ENCODE measurements at places on chromosomes 16 and 17.

- DNase-seq = no peak
These were observed 10.2 kb downstream of the MFSD6L start for GRCh38 chr17:8788998-8789397.

DNA sequence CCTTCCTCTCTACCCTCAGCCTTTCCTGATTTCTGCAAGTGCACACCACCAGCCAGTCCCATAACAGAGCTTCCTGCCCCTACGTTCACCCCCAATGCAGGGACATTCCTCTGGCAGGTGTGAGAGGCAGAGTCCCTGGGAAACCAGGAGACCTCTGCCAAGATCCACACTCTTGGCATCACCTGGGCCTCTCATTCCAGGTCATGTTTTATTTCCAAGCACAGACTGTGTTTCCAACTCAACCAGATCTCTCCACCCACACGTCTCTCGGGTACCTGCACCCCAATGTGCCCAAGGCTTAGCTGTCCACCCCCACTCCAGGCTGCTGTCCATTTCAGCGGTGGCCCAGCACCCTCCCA lies 21.0 kb upstream of the PHB1 start:
- DNase-seq = no peak

- DNase-seq = no peak
These were observed 22.1 kb upstream of the B4GALNT2 start for GRCh38 chr17:49110509-49110908.

DNA sequence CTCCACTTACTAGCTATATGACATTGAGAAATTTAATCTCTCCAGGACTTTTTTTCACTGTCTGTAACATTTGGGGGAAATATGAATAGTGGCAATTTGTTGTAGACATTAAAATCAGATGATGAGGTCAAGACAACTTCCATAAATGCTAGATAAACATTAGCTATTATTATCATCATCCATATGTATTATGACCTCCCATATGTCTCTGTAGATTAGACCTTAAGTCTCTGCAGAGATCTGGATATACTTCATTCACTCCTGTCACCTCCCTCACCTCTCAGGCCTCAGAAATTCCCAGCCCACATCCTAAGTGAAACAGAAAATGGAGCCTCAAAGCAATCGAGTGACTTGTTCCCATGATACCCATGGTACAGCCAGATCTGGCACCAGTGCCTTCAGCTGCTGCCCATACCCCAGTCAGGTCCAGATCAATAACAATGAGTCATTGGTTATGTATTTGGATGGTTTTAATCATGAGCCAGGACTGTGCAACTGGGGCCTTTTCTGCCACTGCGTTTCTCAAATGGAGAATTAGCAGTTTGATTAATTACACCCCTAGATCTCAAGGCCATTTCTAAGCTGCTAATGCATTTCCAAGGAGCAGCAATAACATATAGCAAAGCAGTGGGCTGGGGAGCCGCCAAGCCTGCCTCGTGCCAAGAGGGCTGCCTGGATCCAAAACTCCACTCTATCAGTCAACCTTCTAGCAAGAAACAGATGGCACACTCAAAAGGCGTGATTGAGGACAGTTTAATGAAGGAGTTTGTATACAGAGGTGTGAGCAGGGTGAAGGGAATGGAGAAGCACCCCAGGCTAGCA lies 2.6 kb upstream of the FDXR start:
- no peak for DNase-seq

DNA sequence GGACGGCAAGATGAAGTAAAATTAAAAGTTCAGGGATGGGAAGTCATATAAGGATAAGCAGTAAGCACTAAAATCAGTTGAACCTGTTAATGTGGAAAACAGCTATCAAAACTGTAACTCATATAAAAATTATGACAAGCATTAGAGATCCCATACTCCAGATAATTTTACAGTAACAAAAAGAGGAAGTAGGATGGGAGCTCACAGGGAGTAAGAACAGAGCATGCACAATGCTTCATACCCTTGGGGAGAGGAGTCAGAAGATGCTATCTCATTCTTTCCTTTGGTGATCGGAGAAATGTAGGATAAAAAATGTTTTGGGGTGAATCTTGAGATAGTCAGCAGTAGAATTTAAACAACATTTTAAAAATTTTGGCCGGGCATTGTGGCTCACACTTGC lies 164.7 kb upstream of the CACNG5 start:
- no peak for DNase-seq

GRCh38 chr17:29283496-29283895 lies 10.5 kb downstream of the NUFIP2 start:
- no peak for DNase-seq

GRCh38 chr17:49342575-49342936 lies 19.5 kb downstream of the ZNF652 start:
- no peak for DNase-seq

GRCh38 chr16:27347930-27348685 lies 34.3 kb downstream of the IL4R start:
- DNase-seq = no peak

GRCh38 chr17:69418535-69418934 lies 4.0 kb downstream of the MAP2K6 start:
- no peak for DNase-seq

DNA sequence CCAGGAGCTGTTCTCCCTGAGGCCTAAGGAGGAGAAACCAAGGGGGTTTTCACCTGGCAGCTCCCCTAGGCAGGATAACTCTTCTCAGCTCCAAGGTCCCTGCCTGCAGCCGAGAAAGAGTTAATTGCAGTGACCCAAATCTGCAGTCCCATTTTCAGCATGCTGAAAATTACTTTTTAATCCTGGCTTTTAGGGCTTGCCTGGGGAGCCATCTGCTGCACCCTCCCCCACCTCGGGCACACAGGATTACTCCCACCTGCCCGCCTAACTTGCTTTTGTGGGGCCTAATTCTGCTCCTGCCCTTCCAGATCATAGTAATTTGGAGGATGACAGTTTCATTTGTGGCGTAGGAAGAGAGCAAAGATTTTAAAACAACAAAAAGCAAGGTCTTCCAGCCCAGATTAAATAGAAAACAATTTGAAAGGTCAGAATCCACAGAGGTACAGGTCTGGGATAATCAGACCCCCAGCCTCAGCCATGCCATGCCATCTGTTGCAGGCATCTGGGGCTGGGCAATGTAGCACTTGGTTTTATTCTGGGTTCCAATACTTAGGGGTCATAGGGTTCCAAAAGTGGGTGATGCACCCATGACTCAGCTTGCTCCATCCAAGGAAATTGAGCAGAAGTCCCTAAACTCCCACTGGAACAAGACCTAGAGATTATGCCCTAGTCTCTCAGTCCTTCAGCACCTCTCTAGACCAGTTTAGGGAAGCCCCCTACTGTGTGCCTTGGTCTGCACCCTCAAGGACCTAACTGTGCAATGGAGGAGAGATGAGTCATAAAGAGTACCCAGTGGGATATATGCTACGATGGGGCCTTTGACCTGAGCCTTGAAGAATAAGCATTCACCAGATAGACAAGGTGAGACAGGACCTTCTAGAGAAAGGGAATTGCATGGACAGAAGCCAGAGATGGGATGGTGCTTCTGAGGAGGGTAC lies 64.5 kb upstream of the NLK start:
- DNase-seq = no peak

DNA sequence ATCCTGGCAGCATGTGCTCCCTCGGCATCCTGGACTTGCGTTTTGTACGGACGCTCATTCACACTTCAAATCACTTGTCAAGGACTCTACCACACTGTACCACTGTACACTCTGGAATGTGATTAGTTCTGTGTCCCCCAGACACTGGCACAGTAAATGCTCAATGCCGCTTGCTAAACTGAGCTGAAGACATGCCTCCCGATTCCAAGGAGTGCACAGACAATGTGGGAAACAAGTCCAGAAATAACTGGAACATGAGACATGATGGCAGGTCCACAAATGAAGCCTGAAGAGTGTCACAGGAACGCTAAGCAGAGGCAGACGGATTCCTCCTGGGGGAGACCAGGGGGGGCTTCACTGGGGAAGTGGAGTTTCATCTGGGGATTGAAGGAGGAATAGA lies 22.1 kb downstream of the HIC1 start:
- no peak for DNase-seq

GRCh38 chr17:58991718-58992331 lies 114.9 kb downstream of the TRIM37 start:
- no peak for DNase-seq

- peak; percentile 66 for DNase-seq
These were observed 902 bp upstream of the DHRS7B start for GRCh38 chr17:21125862-21126261.

DNA sequence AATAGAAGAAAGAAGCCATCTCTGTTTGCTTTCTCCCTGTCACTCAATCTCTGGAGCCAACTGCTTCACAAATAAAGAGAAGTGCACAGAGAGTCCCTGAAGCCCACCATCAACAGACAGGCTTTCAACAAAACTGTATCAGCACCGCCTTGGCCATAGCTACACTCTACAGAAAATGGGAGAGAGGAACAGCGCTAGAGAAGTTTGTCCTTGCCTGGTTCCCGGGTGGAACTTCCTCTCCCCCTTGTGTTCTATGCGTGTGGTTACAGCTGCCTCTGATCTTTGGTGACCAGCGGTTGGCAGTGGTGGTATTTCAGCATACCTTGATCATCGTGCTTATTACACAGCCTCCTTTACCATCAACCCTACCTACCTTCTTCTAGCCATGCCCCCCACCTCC lies 91.4 kb upstream of the CCL2 start:
- DNase-seq = no peak

- no peak for DNase-seq
These were observed 33.1 kb upstream of the ULK2 start for GRCh38 chr17:19900809-19901208.

DNA sequence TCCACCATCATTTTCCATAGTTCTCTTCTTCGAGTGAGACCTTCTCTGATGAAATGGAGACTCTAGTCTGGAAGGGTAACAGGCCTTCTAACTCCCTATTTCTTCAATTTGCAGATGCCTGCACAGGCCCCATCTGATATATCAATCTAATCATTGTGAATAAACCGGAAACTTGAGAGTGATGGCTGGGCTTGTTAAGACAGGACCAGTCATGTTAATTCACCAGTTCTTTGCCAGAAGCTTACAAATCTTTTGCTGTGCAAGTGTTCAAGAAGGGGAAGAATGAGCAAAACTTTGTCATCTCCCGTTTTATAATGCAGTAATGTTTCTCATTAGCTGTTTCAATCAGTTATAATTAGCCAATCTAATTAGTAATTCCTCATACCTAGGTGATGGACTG lies 1561.3 kb upstream of the GOT2 start:
- DNase-seq = no peak

GRCh38 chr16:2487903-2488531 lies 13.1 kb downstream of the TBC1D24 start:
- DNase-seq = no peak

GRCh38 chr17:21452377-21453143 lies 76.4 kb downstream of the KCNJ12 start:
- peak; percentile 37 for DNase-seq

GRCh38 chr16:30521873-30522641 lies 4.3 kb downstream of the ZNF768 start:
- DNase-seq = no peak

DNA sequence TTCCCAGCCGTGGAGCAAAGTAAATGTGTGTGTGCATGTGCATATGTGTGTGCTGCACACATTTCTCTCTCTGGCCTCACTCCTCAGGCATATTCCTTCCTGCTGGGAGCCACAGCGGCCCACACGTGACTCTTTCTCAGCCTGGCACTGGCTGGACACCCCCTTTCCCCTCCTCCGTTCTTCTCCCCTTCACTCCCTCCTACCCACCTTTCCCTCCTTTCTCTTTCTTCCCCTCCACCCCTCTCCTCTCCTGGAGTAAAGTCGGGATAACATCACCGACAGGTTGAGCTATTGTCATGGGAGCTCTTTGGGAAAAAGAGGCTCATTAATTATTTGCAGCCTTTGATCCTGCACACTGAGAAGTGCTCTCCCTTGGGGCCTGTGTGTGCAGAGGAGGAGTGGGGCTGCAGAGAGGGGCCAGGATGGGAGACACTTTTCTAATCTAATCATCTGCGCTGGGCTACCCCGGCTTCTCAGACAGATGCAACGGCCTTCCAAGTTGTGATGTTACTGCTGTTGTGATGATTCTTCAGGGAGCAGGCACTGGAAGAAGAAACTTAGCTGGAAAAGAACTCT lies 126.3 kb upstream of the HSBP1 start:
- DNase-seq = no peak

Measured in CD4-positive, alpha-beta T cell treated with Interleukin-1 beta for 1 hour (primary cell).